B cell (primary cell): ENCODE measurements at places on chromosomes 3 and 15. TPM values are rescaled to one million over a fixed set of nuclear protein-coding genes. Genes with fewer than 3 reads are reported as not detected.

Gene CEP97
- total RNA-seq = 15.0 and 15.4 TPM in 2 replicates

Gene SI
- not detected in 2 replicates for total RNA-seq

Gene SERPINI2
- not detected in 2 replicates for total RNA-seq

Gene EHHADH
- total RNA-seq = 1.4 and 2.0 TPM in 2 replicates

Gene FSIP1
- 0.44 and 0.49 TPM in 2 replicates for total RNA-seq

DNA sequence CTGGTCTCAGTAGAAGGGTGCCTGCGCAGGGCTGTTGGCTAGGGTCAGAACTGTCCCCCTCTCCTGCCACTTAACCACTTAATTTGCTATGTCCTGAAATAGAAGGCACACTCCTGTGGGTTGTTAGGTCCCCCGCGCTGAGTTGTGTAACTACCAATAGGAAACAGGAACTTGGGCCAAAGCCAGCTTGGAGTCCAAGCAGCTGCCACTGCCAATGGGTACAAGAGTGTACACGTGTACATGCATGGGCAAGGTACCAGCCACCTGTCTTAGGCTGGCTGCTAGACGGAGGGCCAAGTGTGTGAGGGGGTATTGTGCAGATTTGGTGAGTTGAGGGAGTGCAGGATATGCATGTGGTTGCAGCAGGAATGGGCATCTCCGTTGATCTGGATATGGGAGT is 29.7 kb upstream of the POLG start:
- no peak for DNase-seq

DNA sequence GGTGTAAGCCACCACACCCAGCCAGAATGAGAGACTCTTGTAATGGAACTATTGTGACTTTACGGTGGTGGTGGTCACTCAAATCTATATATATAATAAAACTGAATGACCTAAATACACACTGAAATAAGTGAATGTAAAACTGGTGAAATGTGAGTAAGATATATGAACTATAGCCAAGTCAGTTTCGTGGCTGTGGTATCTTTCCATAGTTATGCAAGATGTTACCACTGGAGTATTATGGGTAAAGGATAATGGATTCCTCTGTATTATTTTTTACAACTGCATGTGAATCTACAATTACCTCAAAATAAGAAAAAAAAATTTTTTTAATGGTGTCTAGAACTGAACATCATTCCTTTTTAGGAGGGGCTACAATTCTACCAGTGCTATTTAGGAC is 21.9 kb downstream of the PIK3CB start:
- no peak for DNase-seq

DNA sequence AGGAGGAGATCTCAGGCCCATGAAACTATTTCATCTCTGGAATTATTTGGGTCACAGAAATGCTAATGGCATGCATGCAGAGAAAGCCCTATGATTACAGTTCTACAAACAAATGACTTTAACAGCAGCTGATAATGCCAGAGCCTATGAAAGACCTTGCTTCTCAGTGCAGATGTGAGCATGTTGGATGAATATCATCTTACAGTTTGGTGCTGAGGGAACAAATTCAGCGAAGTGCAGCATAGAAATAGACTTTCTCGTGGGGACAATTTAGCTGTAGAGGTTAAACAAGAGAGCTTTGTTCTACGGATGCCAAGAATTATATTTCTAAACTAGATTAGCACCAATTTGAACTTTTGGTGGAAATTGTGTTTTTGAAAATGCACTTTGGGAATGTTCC is 27.7 kb downstream of the PTX3 start:
- no peak for DNase-seq

DNA sequence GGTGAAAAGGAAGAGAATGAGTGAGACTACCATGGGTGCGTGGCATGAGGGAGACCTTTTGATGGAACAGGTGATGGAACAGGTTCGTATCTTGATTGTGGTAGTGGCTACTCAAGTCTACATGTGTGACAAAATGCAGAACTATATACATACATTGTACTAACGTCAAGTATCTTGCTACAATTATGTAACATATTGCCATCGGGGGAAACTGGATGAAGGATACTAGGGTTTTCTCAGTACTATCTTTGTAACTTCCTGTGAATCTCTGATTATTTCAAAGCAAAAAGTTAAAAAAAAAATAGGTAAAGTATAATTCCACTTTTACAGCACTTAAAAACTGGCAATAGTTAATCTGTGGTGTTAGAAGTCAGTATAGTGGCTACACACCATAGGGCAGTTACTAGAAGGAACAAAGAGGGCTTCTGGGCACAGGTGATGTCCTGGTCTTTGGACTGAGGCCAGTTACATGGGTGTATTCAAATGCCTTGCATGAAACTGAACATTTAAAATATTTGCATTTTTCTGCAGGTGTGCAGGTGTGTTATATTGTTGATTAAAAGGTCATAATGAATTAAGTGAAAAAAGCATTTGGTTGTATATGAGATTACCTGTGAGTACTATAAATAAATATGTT is 61.4 kb downstream of the LRRK1 start:
- no peak for DNase-seq

- DNase-seq = no peak
Measured at GRCh38 chr3:28936154-28936553, 344.7 kb upstream of the RBMS3 start.

- no peak for DNase-seq
Measured at GRCh38 chr3:123376451-123377242, 72.2 kb downstream of the ADCY5 start.

DNA sequence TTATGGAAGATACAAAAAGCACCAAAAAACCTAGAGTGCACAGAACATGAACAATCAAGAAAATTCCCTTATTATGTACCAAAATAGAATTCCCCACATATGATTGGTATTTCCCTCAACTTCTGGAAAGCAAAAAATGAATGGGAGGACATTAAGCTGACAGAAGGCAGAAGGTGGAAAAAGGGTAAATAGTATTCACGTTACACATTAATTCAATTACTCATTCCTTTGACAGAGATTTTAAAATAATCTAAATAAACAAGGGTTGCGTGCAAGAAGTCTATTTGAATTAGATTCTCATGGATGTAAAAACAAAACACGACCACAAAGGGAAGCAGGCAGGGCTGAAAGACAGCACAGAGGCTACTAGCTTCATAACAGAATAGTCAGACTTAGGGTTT is 260.5 kb upstream of the ZPLD1 start:
- DNase-seq = no peak

DNA sequence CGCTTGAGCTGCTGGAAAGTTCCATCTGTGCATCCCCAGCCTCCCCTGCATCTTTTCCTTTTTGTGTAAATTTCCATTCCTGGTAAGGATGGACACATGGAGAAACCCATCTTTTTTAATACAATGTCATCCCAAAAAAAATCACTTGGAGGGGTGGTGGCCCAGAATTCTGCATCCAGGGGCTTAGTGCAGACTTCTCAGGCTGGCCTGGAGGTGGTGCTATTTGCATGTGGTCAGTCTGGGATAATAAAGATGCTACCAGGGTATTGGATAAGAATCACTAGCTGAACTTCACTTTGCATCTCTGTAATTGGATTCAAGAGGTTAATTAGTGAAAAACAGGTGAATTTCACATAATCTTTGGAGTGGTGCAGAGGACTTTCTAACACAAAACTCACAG is 1.8 kb upstream of the ZSCAN2 start:
- DNase-seq = no peak

- DNase-seq = peak; percentile 71
Measured at GRCh38 chr3:39260957-39261356, 18.9 kb downstream of the CX3CR1 start.

DNA sequence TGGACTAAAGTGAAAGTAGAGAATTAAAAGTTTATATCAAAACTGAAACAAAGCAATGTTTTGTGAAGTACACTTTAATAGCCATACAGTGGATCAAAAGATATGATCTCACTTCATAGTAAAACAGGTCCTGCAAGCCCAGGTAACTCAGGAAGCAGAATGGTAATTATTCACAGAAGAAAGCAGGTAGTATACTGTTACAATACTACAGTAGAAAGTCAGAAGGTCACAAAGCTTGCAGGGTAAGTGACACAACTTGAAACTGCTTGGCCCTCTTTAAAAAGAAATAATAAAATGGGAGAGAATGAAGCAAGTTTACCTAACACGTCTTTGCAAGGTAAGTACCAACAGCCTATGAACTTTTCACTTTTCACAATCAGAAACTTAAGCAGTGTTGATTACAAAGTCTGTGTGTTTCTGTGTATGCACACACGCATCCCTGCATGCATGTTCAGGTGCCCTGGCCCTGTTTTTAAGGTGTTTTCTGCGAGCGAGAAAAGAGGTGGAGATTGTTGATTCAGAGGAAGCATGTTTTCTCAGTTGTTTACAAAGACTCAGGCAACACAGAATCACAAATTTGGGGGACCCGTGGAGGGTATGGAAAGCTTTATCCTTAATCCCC is at the start of gene NAALADL2:
Gene NAALADL2 (plus strand): TSS at position 221 of the 622 bp plus-strand sequence.
- DNase-seq = no peak

DNA sequence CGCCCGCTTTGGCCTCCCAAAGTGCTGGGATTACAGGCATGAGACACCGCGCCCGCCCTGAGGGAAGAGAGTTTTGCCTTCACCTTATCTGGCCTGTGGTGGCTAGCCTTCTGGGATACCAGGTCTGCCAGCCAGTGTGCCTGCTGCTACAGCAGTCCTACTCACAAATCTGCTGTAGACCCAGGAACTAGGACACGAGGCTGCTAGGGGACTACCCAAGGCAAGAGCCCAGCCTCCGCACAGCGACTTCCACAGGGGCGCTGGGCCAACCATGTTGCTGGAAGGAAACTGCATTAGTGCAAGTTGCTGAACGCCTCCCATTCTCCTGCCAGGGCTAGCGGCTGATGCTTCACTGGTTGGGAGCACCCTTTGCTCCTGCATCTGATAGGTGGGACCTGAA is 53.7 kb downstream of the DHX30 start:
- DNase-seq = no peak

DNA sequence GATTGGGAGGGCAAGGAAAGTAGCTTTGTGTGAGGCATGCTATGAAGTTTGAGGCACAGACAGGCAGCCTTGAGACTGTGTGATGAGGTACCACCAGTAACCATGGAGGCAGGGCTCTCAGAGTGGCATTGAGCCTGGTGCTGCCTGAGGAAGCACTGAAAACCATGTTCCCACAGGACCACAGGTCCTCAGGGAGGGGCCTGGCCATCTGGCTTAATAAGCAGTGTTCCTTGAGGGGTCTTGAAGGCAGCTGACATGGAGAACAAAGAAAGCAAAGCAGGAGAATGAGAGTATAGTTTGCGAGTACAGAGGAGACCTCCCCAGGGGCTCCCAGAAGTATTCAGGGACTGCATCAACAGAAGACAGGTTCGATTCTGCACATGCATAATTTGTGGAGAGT is 346.6 kb downstream of the EPHB1 start:
- DNase-seq = no peak

- DNase-seq = no peak
Measured at GRCh38 chr3:197901626-197902025, 48.4 kb upstream of the RPL35A start.

DNA sequence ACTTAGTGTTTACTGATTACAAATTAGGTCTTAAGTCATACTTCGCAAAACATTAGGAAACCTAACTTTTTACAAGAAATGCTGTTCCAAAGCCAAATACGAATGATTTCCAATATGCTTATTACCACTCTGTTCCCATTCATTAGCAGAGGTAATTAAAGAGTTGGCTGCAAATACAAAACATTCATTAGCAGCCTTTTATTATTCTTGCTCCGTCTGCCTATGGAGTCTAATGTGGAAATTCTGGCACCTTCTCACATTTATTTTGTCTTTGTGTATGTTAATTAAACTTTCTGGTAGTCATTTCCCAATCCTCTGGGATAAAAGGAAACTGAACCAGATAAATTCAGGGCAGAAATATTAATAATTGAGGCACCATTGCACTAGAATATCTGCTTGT is 689.0 kb downstream of the PLOD2 start:
- no peak for DNase-seq

DNA sequence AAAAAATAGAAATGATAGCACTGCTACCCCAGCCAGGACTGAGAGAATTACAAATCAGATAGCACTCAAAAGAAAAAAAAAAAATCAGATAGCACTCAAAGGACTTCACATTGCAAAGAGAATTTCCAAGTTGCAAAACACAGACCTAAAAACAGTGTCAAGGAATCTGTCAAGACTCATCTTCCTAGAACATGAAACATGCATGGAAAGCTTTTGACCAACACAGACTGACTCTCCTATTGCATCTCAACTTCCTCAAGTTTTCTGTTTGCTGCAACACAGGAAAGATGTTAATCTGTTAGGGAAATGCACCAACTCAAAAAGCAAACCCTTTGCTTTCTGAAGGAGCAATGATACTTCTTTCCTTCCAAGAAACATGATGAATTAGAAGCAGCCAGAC is 42.3 kb downstream of the RAB27A start:
- no peak for DNase-seq

GRCh38 chr3:62876064-62876463 is 848 bp upstream of the CADPS start:
- DNase-seq = no peak

- DNase-seq = peak; percentile 14
Measured at GRCh38 chr15:38242055-38242454, 10.6 kb upstream of the SPRED1 start.

- no peak for DNase-seq
Measured at GRCh38 chr15:74795966-74796625, 14.2 kb downstream of the CSK start.

DNA sequence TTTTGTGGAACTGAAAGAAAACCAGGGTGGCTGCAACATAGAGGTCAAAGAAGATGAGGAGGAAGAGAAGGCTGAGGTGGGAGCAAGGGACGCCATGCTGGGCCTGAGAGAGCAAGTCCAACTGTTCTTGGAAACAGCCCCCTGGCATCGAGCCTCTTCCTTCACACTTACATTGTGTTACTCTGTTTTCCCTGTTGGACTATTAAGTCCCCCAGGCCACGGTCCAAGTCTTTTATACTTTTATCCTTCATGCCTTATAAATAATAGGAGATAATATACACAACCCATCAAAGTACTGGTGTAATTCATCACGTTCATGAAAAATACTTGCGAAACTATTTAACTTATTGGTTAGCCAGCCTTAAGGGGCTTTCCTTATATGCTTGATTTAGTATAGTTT is 79.3 kb downstream of the ATG7 start:
- no peak for DNase-seq

DNA sequence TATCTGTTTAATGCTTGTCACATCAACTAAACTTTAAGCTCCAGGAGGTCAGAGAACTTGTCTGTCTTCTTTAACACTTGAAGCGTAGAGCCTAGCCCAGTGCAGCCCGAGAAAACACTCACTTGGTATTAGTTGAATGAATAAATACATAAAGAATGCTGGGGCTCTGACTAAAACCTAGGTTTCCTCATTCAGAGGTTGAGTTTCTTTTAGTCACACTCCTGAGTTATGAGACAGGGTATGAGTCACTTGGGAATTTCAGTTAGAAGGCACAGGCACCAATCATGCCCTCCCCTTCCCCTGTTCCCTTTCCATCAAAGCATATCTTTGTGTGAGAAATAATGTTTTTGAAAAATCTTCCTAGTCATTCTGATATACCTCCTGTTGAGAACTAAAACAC is 589.8 kb upstream of the DPPA4 start:
- DNase-seq = no peak

DNA sequence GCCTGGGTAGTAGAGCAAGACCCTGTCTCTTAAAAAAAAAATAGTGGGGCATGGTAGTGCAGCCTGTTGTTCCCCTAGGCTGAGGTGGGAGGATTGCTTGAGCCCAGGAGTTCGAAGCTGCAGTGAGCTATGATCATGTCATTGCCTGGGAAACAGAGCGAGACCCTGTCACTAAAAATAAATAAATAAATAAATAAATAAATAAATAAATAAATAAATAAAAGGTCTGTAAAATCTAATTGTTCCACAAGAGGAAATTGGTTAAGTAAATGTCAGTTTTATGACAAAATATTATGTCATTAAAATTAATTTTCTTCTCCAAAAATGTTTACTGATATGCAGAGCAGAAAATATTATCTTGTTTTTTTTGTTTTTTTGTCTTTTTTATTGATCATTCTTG is 5.3 kb downstream of the CRELD1 start:
- no peak for DNase-seq

GRCh38 chr15:98655732-98656131 is 7.4 kb downstream of the IGF1R start:
- DNase-seq = no peak
